ENCODE measurements at places on chromosomes 7 and 10.

DNA sequence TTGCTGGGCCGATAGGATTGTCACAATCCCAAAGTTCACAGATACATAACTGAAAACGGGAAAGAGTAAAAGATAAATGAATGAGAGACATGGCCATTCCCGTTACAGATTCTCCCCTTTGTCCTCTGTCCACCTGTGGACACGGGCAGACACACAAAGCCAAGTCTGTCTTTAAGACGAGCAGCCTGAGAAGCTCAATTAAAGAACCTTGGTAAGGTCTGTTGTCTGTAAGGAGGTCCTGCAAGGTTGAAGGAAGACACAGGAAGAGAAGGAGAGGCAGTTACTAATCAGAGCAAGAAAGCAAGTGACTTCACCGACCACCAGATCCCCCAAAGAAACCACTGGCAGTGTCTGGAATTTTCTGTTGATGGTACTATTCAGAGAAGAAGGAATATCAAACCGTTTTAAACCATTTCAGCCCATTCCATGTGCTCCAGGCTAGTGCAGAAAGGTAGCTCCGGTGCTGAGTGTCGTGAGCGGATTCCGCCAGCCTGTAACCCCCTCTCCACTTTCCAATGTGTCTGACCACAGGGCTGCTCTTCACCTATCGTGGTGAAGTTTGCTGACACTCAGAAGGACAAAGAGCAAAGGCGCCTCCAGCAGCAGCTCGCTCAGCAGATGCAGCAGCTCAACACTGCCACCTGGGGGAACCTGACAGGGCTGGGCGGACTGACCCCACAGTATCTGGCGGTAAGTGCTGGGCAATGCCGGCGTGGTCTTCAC, 252.6 kb downstream of the CELF2 start:
- peak; percentile 64 for DNase-seq

- no peak for DNase-seq
Observed at GRCh38 chr10:2920637-2921036, 146.7 kb upstream of the PFKP start.

DNA sequence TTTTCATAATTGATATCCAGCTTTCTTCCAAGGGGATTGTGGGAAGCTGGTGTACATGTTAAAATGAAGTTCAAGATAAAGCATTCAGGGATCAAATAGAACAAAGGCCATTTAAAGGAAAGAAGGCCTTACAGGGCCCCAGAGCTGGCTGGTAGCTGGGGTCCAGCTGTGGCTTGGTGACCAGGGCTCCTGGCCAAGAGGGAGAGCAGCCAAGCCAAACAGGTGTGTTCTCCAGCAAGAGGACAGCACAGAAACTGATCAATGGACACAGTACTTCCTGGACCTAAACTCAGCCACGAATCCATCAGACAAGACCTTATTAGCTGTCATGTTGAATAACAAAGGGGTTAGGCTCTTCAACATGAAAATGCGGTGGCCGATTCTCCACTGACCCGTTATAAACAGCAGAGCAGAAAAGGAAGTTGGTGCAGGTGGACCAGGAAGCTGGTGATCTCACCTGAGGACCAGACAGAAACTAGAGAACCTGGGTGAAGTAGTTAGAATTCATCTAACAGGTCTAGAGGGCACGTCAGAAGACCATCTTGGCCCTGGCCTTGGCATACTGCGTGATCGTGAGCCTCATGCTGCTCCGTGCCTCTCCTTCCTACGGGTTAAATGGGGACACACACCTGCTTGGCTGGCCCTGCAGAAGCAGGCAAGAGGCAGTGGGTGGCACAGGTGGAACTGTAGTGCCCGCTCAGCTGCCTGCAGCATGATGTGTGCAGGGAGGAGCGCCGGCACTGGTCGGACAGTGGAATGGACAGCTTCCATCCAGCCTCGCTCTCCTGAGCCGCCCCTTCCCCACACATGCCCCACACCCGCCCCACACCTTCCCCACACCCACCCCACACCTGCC, 53.8 kb downstream of the PARP12 start:
- no peak for DNase-seq

DNA sequence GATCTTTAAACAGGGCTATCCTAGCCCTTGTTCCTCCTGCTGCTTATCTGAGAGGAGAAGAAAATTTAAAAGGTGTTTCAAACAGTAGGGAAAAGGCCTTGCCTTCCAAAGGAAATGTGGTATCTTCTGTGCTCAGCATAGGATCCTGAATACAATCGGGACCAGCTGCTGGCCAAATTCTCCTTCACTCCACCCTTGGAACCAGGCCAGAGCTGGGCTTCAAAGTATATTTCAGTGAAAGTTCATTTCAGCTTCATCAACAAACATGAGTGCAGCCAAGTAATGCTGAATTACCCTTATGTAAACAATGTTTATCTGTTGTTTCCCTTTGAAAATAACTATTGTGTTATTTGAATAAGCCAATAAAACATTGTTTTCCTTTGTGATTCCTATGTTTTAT, 146.5 kb upstream of the MEOX2 start:
- DNase-seq, result no peak

GRCh38 chr7:72223351-72223750, 188.8 kb downstream of the CALN1 start:
- DNase-seq, result no peak

- no peak for DNase-seq
Observed at GRCh38 chr7:38317515-38317914, 44.1 kb upstream of the TARP start.
